ENCODE measurements at places on chromosomes 5 and 9.

- no peak for DNase-seq
Measured at GRCh38 chr9:105445203-105445881, 2.5 kb upstream of the FSD1L start.

- no peak for DNase-seq
Measured at GRCh38 chr5:133527311-133527710, 85.0 kb downstream of the FSTL4 start.

DNA sequence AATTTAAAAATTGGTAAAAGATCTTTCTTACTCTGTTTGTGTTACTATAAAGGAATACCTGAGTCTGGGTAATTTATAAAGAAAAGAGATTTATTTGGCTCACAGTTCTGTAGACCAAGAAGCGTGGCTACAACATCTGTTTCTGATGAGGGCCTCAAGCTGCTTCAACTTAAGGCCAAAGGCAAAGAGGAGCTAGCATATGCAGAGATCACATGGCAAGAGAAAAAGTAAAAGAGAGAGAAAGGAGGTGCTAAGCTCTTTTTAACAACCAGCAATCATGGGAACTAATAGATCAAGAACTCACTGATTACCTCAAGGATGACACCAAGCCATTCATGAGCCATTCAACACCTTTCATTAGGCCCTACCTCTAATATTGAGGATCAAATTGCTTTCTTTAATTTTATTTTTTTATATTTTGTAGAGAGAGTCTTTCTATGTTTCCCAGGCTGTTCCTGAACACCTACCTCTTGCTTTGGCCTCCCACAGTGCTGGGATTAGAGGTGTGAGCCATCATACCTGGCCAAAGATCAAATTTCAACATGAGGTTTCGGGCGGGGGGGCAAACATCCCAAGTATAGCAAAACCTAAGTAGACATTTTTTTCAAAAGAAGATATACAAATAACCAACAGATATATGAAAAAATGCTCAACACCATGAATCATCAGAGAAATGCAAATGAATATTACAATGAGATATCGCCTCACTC lies 16.0 kb upstream of the SHC3 start:
- DNase-seq = no peak

DNA sequence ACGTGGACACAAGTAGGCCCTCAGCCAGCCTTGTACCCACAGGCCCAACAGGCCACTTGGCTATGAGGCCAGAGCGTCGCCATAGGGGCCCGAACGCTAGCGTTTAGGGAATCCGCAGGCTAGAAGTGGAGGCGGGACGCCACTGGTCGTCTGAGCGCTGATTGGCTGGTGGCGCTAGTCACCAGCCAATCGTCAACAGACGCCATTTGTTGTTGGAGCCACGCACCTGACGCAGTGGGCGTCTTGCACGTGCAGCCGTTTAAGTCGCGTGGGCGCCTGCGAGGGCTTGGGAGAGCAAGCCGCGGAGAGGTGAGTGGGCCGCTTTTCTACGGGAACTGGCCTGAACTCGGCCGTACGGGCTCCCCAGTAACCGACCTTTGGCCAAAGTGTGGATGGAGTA lies at the start of gene DDX4:
Gene DDX4, plus strand, starts transcription at position 269 of the 400 bp plus-strand sequence. CDS start 903 bp downstream, outside the sequence.
- DNase-seq = no peak

DNA sequence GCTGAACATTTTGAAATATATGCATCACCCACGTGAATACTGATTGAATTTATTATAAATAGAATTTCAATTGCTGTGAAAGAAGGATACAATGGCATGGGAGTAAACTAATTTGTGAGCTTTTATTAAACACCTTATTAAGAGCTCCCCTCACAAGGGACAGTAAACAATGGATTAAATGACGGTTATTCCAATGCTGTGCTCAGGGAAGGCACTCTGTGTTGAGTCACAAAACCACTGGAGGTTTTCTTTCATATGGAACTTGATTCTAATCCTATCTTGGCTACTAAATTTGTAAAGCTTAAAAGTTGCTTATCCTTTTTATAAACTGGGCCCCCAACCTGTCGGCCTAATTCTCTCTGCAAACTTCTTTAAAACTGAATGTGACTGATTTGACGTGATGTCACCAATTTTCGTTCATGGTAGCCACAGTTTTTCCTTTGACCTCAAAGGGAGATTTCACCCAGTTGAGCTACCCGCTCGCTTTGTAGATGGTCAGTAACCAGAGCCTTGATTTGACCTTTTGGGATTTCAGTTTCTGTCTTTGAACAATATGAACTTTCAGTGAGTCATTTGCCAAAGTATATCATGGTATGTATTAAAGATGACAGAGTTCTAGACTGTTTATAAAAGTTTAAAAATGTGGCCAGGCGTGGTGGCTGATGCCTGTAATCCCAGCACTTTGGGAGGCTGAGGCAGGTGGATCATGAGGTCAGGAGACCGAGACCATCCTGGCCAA lies 61.3 kb upstream of the PIK3R1 start:
- no peak for DNase-seq

All from right renal cortex interstitium (tissue), 3 donors.